ENCODE measurements at places on chromosomes 5 and 9. TPM values are rescaled to one million over a fixed set of nuclear protein-coding genes. Genes with fewer than 3 reads are reported as not detected.

- DNase-seq, result no peak
- H3K27ac ChIP-seq, result no peak overlapping the region
- no peaks in the 10 kb centered on the region for H3K27me3 ChIP-seq
- peaks cover 14% of the 10 kb centered on the region for H3K36me3 ChIP-seq
- no peak overlapping the region for H3K4me3 ChIP-seq
Measured at GRCh38 chr5:83048277-83048676, 28.9 kb downstream of the TMEM167A start.

DNA sequence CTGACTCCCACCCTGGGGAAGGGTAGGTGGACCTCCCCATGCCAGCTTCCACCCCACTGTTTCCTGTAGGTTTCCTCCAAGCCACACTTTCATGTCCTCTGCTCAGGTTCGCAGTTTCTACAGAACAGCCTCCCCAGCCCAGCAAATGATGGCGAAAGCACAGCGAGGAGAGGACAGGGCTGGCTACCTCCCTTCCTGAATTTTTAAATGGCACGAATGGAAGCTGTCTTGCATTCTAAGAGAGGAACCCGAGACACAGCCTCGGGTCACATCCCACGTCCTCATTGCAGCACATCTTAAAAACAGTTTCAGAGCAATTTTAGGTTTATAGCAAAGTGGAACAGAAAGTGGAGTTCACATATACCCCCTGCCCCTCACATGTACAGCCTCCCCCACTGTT lies 330.3 kb downstream of the NTRK2 start:
- no peaks in the 10 kb centered on the region for H3K27me3 ChIP-seq
- DNase-seq, result no peak
- H3K4me1 ChIP-seq, result no peaks in the 10 kb centered on the region
- H3K4me3 ChIP-seq, result no peak overlapping the region

- H3K4me1 ChIP-seq, result peaks cover 30% of the 10 kb centered on the region
- no peaks in the 10 kb centered on the region for H3K36me3 ChIP-seq
- H3K4me3 ChIP-seq, result no peak overlapping the region
- no peak overlapping the region for H3K27ac ChIP-seq
- no peak for DNase-seq
Measured at GRCh38 chr9:128148509-128149000, 698 bp upstream of the LCN2 start.

- H3K4me1 ChIP-seq, result no peaks in the 10 kb centered on the region
- H3K4me3 ChIP-seq, result no peak overlapping the region
- no peaks in the 10 kb centered on the region for H3K36me3 ChIP-seq
- H3K27ac ChIP-seq, result no peak overlapping the region
- DNase-seq, result no peak
Measured at GRCh38 chr5:60092671-60093422, 199.3 kb upstream of the PDE4D start.

GRCh38 chr5:154782326-154782725 lies 27.1 kb downstream of the LARP1 start:
- H3K4me1 ChIP-seq, result peaks cover 29% of the 10 kb centered on the region
- DNase-seq, result no peak
- H3K36me3 ChIP-seq, result peaks cover 11% of the 10 kb centered on the region
- no peak overlapping the region for H3K4me3 ChIP-seq
- H3K27ac ChIP-seq, result peak overlapping the region; percentile 47

- H3K27ac ChIP-seq, result no peak overlapping the region
- peaks cover 46% of the 10 kb centered on the region for H3K36me3 ChIP-seq
- H3K4me1 ChIP-seq, result peaks cover 16% of the 10 kb centered on the region
- DNase-seq, result no peak
Measured at GRCh38 chr5:31530541-31531265, 1.2 kb downstream of the DROSHA start.

- H3K27ac ChIP-seq, result no peak overlapping the region
- H3K27me3 ChIP-seq, result peaks cover 40% of the 10 kb centered on the region
- H3K36me3 ChIP-seq, result no peaks in the 10 kb centered on the region
- H3K4me3 ChIP-seq, result no peak overlapping the region
- DNase-seq, result no peak
Measured at GRCh38 chr5:3612591-3613042, 17.0 kb downstream of the IRX1 start.

GRCh38 chr9:113298924-113299770 lies 4.0 kb downstream of the RNF183 start:
- no peak overlapping the region for H3K4me3 ChIP-seq
- H3K27me3 ChIP-seq, result peaks cover 7% of the 10 kb centered on the region
- H3K27ac ChIP-seq, result no peak overlapping the region
- no peak for DNase-seq
- H3K36me3 ChIP-seq, result peaks cover under 1% of the 10 kb centered on the region

- H3K27me3 ChIP-seq, result no peaks in the 10 kb centered on the region
- peaks cover 9% of the 10 kb centered on the region for H3K36me3 ChIP-seq
- H3K27ac ChIP-seq, result no peak overlapping the region
- peaks cover 2% of the 10 kb centered on the region for H3K4me1 ChIP-seq
- H3K4me3 ChIP-seq, result no peak overlapping the region
- peak; percentile 41 for DNase-seq
Measured at GRCh38 chr9:14766299-14766698, 43.8 kb upstream of the CER1 start.

DNA sequence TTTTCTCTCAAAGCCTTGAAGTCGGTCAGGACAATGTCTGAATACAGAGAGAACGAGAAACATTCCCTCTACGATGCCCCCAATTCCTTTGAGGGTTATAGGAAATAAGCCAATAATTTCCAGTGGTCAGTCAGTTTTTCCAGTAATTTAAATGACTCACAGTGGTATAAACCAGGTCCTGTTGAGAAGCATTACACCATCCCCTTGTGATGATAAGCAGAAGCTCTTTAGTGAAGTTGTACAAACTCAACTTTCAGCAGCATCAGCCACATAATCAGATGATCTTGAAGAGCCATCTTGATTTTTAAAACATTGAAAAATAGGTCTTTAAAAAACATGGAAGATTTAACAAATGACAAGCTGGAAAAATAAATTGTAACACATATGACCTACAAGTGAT lies 173.9 kb upstream of the ZNF462 start:
- H3K4me1 ChIP-seq, result no peaks in the 10 kb centered on the region
- H3K27me3 ChIP-seq, result no peaks in the 10 kb centered on the region
- no peak overlapping the region for H3K27ac ChIP-seq
- DNase-seq, result no peak
- H3K4me3 ChIP-seq, result no peak overlapping the region

DNA sequence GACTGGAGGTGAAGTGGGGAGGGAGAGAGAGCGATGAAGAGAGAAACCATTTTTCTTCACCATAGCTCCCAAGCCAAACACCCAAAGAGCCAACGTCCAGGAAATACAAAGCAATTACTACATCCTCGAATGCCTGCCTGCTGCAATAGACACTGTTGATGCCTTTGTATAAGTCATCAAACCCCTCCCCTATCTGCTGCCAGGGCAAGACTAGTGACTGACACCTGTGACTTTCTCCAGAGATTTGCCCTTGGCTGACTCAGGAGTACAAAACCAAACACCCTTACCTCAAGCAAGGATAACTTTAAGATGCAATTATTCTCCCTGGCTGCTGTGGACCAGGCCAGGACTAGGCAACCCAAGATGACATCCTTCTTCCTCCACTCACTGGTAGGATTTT lies 81.8 kb upstream of the RASA1 start:
- H3K27ac ChIP-seq, result no peak overlapping the region
- H3K4me3 ChIP-seq, result no peak overlapping the region
- H3K36me3 ChIP-seq, result no peaks in the 10 kb centered on the region
- peaks cover 3% of the 10 kb centered on the region for H3K4me1 ChIP-seq
- H3K27me3 ChIP-seq, result no peaks in the 10 kb centered on the region

DNA sequence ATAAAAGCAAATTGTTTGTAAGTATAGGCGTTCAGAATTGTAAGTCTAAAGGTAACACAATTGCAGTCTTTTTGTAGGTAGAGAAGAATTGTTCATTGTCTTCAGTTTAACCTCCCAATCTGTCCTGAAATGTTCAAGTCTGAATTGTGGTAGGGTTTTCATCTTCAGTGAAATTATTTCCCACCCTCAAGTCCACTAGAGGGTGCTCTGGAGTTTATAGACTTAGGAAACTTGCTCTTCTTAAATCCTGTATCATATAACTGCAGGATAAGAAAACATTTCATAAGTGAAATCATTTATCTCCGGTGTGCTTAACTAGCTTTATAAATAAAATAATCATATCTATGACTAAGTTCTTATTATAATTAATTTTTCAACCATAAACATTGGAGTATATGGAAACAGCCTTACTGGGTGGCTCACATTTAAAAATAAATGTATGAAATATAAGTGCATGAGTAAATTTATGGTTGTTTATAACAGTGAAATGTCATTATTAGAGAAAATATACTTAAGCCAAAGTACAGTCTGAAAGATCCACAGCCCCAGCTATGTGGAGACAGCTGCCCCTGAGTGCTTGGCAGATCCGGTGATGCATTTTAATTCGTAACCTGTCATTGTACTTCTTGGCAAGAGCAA lies 182.4 kb upstream of the OTULINL start:
- peaks cover 8% of the 10 kb centered on the region for H3K4me1 ChIP-seq
- peaks cover 40% of the 10 kb centered on the region for H3K36me3 ChIP-seq
- peak overlapping the region; percentile 65 for H3K27ac ChIP-seq
- H3K4me3 ChIP-seq, result no peak overlapping the region
- peak; percentile 92 for DNase-seq

DNA sequence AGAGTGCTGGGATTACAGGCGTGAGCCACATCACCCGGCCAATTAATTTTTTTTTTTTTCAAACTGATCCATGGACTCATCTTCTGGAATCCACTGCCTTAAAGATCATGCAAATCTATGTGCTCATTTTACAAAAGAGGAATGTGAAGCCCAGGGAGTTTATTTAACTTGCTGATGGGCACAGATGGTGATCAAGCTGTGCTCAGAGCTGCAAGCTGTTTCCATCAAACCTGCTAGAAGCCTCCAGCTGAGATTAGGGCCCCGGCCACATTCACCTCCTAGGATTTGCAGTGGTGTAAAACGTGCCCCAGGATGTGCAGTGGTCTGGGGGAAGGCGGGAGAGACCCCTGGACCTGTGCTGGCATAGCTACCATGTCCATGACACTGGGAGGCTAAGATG lies 56.1 kb upstream of the TUT7 start:
- H3K36me3 ChIP-seq, result no peaks in the 10 kb centered on the region
- peaks cover 5% of the 10 kb centered on the region for H3K4me1 ChIP-seq
- no peak overlapping the region for H3K27ac ChIP-seq
- H3K27me3 ChIP-seq, result no peaks in the 10 kb centered on the region

DNA sequence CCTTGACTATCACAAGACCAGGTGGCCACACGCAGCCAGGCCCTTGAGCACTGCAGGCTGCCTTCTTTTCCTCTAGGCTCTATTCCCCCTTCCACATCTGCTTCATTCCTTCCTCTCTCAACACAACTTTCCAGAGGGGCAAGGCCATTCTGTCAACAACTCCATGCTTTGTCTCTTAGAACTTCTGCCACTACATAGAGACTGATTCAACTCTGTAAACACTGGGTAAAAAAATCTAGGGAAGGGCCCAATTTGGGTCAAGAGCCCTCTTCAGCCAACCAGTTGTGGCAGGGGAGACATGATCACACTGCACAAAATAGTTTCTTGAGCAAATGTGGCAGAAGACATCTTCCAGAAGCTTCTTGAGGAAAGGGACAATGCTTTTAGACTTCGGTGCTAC lies 55.6 kb downstream of the ATPSCKMT start:
- H3K4me1 ChIP-seq, result no peaks in the 10 kb centered on the region
- no peaks in the 10 kb centered on the region for H3K27me3 ChIP-seq
- DNase-seq, result no peak
- no peak overlapping the region for H3K4me3 ChIP-seq

DNA sequence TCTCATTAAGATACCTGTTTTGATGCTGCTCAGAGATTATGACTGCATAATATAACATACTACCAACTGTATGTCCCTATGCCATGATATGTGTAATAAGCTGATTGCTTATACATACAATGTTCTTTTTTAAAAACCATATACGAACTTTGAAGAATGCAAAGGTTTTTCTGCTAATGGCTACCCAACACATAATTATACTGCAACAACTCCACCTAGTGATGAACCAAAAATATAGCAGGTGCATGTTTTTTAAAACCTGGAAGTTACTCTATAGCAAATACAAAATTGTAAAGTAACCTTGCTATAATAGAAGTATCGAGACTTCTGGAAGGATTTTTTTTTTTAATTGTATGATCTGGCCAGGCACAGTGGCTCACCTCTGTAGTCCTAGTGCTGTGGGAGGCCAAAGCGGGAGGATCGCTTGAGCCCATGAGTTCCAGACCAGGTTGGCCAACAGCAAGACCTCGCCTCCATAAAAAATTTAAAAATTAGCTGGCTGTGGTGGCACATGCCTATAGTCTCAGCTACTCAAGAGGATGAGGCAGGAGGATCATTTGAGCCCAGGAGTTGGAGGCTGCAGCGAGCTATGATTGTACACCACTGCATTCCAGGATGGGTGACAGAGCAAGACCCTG lies 49.1 kb downstream of the HOMER1 start:
- H3K4me1 ChIP-seq, result no peaks in the 10 kb centered on the region
- no peaks in the 10 kb centered on the region for H3K27me3 ChIP-seq
- H3K27ac ChIP-seq, result no peak overlapping the region

DNA sequence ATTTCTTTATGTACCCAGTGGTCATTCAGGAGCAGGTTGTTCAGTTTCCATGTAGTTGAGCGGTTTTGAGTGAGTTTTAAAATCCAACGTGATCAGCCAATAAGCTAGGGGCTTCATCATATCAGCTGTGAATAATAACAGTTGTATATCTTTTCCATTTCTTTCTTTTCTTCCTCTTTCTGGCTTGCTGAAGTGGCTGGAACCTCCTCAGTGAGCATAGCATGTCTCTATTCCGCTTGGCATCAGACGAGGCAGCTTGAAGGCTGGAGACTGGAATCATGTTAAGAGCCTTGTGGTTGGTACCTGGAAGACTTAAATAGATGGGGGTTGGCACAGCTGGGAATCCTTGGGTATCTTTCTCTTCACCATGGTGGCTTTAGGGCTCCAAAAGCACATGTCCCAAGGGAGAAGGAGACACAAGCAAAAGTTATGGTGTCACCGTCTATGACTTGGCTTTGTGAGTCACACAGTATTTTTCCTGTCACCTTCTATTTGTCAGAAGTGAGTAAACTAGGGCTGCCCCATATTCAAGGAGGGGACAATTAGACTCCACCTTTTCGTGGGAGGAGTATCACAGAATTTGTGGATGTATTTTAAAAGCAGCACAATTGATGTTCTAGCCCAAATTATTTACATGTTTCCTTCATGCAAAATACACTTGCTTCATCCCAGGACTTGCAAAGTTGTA lies 38.0 kb upstream of the RETREG1 start:
- H3K27ac ChIP-seq, result no peak overlapping the region
- no peaks in the 10 kb centered on the region for H3K27me3 ChIP-seq

GRCh38 chr5:6086871-6087270 lies 291.5 kb downstream of the MED10 start:
- no peak for DNase-seq
- H3K36me3 ChIP-seq, result no peaks in the 10 kb centered on the region
- no peaks in the 10 kb centered on the region for H3K27me3 ChIP-seq
- no peak overlapping the region for H3K4me3 ChIP-seq

TRIM7 gene
- polyA plus RNA-seq, result 22.0 TPM

OR1Q1 gene
- not detected for polyA plus RNA-seq

JAKMIP2 gene
- 2.3 TPM for polyA plus RNA-seq

AQP7 gene
- polyA plus RNA-seq, result 2.6 TPM

PCDHGB4 gene
- 3.6 TPM for polyA plus RNA-seq

CACNA1B gene
- 0.20 TPM for polyA plus RNA-seq

SHISAL2B gene
- polyA plus RNA-seq, result 0.26 TPM

ABCA1 gene
- 5.2 TPM for polyA plus RNA-seq

MLANA gene
- polyA plus RNA-seq, result 0.48 TPM

MATR3 gene
- 289 TPM for polyA plus RNA-seq

PAEP gene
- polyA plus RNA-seq, result 0.30 TPM

SPATA31D4 gene
- not detected for polyA plus RNA-seq

Measured in muscle of leg (tissue), 16 donors.